ENCODE measurements at places on chromosomes 2 and 18.

- DNase-seq = no peak
These were observed 4.2 kb upstream of the KCMF1 start for GRCh38 chr2:84966731-84967130.

GRCh38 chr18:35522130-35522959, 24.6 kb upstream of the INO80C start:
- DNase-seq = no peak

- no peak for DNase-seq
These were observed 290.5 kb downstream of the CLIP4 start for GRCh38 chr2:29405707-29406106.

GRCh38 chr18:56139372-56139771, 499.0 kb downstream of the TXNL1 start:
- DNase-seq = no peak

DNA sequence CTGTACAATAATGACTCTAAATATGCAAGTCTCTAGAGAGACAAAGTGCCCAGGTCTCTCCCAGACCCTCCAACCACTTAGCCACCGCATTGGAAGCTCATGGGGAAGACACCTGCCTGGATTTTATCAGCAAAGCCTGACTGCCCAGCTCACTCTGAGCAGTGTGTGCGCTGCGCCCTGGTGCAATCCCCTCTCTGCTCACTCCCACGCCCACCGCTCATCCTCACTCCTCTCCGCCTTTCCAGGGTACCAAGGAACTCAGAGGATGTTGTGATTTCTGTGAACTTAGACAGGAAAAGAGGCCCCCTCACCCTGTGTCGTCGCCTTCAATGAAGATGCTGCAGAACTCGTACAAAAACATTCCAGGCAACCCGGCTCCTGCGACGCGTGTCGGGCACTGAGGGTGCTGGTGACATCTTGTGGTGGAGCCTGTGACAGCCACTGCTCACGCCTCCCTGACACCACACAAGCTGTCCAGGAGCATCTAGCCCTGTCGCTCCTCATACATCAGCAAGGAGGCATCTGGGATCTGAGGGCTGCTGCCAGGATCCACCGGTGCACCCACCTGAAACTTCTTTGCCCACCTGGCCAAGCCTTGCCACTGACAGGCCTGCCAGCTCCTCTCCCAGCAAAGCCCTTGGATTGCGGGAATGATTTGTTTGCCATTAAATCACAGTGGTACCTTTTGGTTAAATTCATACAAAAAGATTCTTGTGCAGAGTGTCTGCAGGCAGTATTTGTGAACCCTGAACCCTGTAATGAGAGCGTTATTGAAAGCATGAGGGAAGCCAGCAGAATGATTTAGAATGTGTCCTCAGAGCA, 220.4 kb downstream of the ZNF516 start:
- no peak for DNase-seq

GRCh38 chr18:45734944-45735343, 11.0 kb downstream of the SLC14A1 start:
- no peak for DNase-seq

- no peak for DNase-seq
These were observed 45.3 kb downstream of the ADAM23 start for GRCh38 chr2:206488623-206489022.

DNA sequence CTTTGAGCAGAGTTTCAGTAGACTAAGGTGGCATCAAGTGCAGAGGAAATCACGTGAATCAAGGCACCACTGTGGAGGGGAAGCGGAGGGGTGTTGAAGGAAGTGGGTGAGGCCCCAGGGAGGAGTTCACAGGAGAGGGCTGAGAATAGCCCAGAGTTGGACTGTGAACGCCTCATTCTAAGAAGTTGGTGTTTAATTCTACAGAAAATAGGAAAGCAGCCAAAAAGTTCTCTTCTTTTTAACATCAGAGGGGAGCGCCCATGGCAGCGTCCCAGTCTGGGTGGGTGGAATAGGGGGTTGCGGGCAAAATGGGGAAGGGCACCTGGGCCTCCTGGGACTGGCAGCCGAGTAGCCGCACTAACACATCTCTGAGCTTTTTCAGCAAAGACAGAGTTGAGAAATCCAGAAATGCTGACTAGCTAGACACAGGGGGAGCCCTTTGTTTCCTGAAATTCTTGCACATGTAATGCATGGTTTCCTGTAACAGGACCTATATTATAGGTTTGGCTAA, 97.0 kb downstream of the NEB start:
- no peak for DNase-seq

- DNase-seq = no peak
These were observed 70.5 kb downstream of the ZFP36L2 start for GRCh38 chr2:43155851-43156411.

DNA sequence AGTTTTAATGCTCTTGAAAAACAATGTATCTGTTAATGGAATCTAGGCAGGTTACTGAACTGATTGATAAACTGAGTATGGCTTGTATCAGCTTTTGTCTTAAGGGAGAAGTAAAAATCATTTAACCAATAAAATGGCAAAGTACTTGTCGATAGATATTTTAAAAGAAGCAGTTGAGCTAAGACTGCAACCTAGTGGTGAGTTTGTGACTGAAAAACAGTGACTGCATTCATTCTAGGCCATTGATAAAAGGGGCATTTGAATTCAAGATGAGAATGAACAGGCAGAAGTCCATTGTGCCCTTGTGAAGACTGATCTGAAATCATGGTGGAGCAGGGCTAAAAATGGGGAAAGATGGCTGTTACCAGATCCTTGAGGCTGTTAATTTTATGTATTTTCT, 59.4 kb upstream of the MSTN start:
- DNase-seq = no peak

GRCh38 chr2:177282181-177282641, 17.7 kb upstream of the NFE2L2 start:
- no peak for DNase-seq

DNA sequence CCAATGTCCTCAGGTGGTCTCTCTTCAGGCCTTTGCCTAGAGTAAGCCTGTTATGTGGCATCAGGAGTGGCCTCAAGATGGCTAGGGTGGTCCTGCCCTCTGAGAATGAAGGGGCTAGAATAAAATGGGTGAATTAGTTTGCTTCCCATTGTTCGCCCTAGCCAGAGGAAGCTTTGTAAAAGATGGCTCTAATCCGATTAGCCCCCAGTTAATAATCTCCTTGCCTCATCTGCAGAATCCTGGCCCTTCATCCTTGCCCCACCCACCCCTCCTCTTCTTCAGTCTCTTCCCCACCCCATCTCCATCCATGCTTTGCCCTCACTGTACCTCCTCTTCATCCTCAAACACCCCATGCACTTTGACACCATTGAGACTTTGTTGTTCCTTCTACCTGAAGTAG, 57.4 kb upstream of the LGALSL start:
- DNase-seq = no peak

- DNase-seq = no peak
These were observed 78.4 kb downstream of the CTNNA2 start for GRCh38 chr2:79591281-79591680.

- DNase-seq = no peak
These were observed 142.9 kb upstream of the NXPH2 start for GRCh38 chr2:138922973-138923563.

- DNase-seq = no peak
These were observed 86.7 kb downstream of the NYAP2 start for GRCh38 chr2:225486236-225486635.

DNA sequence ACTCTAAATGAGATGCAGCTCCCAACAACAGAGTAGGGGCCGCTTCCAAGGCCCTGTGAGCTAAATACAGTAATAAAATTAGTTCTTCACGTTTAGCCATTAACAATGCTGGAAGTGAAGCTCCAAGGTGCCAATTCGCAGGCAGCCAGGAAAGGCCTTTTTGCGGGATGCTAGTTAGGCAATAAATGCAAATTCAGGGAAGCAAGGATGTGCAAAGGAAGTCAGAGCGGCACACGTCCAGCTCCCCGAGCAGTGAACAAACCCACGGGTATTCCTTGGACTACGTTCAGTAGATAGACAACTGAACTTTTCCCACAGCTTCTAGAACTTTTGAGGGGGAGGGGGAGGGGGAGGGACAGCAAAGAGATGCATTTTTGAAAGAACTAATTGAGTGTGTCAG, 6.9 kb downstream of the ZNF516 start:
- no peak for DNase-seq

GRCh38 chr18:62769216-62769615, 53.9 kb downstream of the PHLPP1 start:
- DNase-seq = no peak

DNA sequence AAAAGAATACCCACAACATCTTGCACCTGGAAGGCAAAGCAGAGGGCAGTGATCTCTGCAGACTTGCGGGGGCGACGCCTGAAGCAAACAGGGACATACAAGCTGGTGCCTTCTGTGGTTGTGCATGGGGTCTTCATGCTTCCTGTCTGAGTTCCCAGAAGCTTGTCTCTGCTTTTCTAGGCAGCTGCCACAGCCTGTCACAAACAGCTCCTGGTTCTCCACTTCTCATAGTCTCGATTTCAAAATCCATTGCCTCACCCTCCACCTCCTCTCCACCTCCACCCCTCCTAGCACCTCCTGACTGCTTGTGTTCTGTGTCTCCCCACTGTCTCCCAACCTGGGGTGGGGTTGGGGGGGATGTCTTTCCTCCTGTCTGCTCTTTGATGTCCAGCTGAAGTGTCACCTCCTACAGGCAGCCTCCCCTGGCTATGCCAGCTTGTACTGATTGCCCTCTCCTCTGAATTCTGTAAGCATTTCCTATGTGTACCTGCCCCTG, 1.7 kb upstream of the PROC start:
- no peak for DNase-seq

- DNase-seq = no peak
These were observed 19.7 kb upstream of the MYCN start for GRCh38 chr2:15920696-15921095.

DNA sequence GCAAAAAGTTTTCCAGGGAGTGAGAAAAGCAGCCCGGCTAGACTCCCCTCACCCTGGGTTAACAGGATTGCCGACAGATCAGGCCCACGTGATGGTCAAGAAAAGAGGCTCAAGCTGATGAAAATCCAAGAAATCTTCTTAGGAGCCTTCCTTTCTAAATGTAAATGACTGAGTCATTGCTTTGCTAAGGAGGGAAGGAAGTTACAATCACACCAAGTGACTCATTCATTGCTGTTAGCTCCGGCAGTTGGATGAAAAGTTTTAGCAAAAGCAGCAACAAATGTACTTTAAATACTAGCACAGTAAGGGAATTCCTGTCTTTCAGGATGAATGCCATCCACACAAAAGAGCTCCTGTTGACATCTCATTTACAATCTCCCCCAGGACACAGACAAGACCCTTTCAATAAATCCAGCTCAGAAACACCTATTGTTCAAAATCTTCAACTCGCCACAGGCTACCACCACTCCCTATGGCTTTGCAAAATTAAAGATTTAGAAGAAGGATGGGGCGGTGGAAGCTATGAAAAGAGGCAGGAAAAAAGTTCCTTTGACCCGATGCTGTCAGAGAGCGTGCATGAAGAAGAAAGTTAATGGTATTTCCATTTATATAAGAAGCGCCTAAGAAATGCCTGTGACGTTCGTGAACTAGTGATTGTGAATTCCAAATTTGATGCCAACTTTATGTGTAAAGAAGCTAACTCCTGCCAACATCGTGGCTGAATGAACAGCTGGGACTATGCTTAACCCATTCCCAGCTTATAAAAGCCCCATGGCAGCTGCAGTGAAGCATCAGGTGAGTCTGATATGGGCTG, 153.7 kb downstream of the TGIF1 start:
- DNase-seq = no peak

GRCh38 chr2:99822474-99823207, 319.7 kb downstream of the AFF3 start:
- DNase-seq = no peak

DNA sequence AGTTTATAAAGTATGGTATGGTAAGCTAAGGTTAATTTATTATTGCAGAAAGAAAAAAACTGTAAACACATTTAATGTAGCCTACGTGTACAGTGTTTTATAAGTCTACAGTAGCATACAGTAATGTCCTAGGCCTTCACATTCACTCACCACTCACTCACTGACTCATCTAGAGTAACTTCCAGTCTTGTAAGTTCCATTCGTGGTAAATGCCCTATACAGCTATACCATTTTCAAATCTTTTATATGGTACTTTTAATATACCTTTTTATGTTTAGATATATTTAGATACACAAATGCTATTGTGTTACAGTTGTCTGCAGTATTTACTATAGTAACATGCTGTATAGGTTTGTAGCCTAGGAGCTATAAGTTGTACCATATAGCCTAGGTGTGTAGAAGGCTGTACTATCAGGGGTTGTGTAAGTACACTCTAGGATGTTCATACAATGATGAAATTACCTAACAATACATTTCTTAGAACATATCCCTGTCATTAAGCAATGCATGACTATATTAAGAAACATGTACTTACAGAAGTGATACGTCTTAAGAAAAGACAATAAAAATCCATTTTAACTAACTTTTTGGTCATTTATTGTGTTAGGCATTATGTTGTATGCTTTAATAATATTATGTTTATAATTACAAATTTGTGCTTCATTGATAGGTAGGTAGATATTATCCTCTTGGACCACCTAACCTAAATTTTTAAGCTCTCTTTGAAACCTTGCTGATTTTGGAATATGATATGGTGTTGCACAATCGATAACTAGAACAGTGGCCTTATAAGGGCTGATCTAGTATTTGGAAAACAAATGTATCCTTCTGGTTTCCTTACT, 51.9 kb downstream of the VRK2 start:
- DNase-seq = no peak

DNA sequence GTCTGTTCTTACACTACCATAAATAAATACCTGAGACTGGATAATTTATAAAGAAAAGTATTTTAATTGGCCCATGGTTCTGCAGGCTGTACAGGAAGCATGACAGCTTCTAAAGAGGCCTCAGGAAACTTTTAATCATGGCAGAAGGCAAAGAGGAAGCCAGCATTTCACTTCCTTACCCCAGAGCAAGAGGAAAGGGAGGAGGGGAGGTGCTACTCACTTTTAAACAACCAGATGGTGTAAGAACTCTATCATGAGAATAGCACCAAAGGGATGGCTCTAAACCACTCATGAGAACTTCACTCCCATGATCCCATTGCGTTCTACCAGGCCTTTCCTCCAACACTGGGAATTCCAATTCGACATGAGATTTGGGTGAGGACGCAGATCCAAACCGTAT, 344.4 kb upstream of the SLC39A10 start:
- no peak for DNase-seq

DNA sequence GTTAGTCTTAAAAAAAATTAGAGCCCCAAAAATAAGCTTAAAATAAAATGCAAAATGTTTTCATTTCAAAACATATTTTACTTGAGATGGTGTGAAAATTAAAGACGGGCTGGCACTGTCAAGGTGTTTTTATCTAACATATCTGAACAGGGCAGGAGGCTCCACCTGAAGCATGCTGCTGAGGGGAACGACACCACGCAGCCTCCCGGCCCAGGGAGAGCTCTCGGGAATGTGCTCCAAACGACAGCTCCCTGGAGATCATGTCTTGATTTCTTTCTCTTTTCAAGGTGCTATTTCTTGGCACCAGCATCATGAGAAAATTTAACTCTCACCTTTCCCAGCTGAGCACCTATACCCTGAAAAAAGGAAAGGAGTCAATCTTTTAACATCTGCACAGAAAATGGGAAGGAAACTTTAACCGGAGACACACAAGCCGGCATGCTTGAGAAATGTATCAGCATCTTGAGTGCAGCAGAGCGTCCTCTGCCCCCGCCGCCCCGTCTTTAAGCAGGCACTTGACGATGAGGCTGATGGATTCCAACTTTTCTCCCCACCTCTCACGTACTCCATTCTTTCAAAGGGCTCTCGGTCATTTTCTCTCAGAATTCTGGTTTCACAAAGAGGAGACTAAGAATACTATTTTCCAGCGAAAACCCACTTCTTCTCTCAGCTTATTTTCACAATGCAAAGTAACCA, 56.6 kb downstream of the EIPR1 start:
- DNase-seq = no peak

All from effector CD8-positive, alpha-beta T cell (primary cell).